ENCODE measurements at places on chromosomes 2 and 18.

- peak; percentile 86 for DNase-seq
Measured at GRCh38 chr2:9095690-9096089, 92.2 kb upstream of the MBOAT2 start.

GRCh38 chr2:205872716-205873115 lies 190.4 kb downstream of the NRP2 start:
- no peak for DNase-seq

- DNase-seq: no peak
Measured at GRCh38 chr18:63297687-63298399, 21.7 kb downstream of the BCL2 start.

GRCh38 chr2:239429473-239430350 lies 28.9 kb upstream of the HDAC4 start:
- no peak for DNase-seq

DNA sequence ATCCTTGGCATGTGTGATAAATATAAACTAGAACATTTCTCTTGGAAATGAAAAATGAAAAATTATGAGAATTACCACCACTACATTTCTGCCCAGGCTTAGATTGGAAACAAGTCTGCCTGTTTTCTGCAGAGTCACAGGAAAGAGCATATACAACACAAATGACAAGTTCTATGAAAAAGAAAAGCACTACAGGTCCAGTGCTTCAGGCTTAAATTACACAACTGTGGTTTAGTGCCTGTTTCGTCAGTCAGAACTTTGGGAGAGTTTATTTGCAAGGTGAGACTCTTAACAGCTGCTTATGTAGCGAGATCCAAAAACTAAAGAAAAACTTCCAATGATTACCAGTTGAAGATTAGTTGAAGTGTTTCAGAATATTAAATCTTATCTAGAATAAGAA lies 68.9 kb downstream of the RTN4 start:
- no peak for DNase-seq

DNA sequence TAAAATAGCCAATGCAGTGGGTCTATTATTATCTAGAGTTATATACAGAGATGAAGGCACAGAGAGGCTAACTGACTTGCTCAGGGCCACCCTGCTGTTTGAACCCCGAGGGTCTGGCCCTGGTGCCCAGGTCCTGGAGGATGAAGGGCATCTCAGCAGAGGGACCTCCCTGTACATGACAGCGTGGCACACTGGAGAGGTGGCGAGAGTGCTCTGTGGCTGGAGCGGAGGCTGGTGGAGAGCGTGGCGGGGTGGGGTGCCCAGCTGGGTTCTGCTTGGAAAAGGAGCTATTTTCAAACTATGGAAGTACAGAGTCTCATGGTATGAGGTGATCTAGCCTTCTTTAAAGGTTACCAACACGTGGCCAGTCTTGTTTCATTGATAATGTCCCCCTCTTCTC lies 35.8 kb downstream of the GREB1 start:
- peak; percentile 68 for DNase-seq

DNA sequence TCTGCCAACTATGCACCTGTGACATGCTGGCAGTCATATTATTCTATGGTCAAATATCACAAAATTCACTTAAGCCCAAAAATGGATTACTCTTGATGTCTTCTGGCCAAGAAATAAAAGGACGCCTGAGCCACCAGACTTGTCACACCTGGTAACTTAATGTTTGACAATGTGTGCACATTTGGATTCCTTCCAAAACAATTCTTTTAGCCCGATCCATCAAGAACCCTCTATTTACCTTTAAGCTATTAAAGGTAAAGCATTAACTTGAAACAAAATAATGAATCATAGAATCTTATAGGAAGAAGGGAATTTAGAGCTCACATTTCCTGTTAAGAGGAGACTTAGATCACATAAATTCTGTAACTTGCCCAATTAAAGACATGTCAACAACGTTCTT lies 46.5 kb upstream of the NFU1 start:
- no peak for DNase-seq

GRCh38 chr2:235690082-235690808 lies 196.4 kb downstream of the AGAP1 start:
- DNase-seq: no peak

DNA sequence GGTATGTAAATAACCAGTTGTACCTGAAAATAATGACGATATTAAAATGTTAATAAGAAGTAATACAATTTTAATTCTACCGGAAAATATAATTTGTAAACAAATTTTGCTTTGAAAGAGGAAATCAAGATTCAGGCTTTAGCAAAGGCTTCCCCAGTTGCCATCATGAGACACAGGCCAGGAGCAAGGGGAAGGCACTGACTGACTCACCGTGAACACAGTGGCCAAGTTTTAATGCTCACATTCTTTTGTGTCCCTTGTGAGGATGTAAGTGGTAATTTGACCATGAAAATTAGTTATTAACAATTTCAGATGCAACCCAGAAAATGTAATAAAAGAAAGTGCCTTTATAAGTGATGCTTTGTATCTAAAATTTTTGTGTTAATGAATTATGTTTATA lies 164.1 kb downstream of the GREB1L start:
- DNase-seq: no peak

DNA sequence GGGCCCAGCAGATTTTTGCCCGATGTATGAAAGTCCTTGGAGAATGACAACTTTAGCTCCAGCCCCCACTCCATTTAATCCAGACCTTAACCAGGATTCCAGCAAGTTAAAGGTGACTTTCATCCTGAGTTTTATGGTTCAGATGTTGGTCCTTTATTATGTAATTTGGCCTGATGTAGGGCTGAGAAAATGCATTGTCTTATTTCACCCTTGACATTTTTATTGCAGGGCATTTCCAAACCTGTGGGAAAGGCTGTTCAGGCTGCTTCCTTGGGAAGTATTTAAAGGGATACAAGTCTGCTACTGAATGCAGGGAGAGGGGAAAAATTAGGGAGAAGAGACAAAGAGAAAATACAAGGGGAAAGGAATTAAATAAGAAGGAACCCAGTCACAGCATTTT lies 48.8 kb downstream of the ASB1 start:
- no peak for DNase-seq

- DNase-seq: no peak
Measured at GRCh38 chr2:50991602-50992001, 40.3 kb downstream of the NRXN1 start.

- no peak for DNase-seq
Measured at GRCh38 chr2:187129868-187130267, 280.9 kb upstream of the ZSWIM2 start.

DNA sequence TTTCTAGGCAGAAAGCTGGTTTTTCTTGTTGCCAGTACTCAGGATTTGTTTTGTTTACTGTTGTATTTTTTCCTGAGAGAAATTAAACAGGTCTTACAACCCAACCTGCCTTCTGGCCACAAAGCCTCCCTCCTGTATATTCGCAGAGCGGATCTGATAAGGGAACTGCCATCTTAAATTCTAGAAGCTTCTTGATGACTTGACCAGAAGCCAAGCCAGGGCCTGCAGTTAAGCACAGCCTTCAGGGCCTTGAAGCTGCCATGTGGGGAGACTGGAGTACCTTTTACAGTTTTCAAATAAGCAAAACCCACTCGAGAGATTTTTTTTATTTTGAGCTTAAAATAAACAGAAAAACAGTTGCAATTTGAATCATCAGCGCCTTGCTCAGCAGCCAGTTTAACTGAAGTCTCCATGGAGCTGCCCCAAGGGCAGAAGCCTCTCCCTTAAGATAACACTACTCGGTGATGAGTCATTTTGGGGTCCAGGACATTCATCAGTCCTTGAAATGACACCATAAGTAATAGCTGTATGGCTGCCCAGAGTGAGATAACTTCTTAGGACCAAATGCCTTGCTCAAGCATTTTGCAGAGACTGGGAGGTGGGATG lies 51.5 kb upstream of the PHLPP1 start:
- no peak for DNase-seq

GRCh38 chr2:199862788-199863187 lies 11.8 kb upstream of the FTCDNL1 start:
- no peak for DNase-seq

GRCh38 chr2:235934059-235934773 lies 234.0 kb downstream of the GBX2 start:
- no peak for DNase-seq

- no peak for DNase-seq
Measured at GRCh38 chr2:182904844-182905243, 38.4 kb upstream of the FRZB start.

- no peak for DNase-seq
Measured at GRCh38 chr2:113791697-113792590, 35.5 kb upstream of the SLC35F5 start.

GRCh38 chr2:60453301-60453700 lies 100.2 kb downstream of the BCL11A start:
- DNase-seq: no peak

DNA sequence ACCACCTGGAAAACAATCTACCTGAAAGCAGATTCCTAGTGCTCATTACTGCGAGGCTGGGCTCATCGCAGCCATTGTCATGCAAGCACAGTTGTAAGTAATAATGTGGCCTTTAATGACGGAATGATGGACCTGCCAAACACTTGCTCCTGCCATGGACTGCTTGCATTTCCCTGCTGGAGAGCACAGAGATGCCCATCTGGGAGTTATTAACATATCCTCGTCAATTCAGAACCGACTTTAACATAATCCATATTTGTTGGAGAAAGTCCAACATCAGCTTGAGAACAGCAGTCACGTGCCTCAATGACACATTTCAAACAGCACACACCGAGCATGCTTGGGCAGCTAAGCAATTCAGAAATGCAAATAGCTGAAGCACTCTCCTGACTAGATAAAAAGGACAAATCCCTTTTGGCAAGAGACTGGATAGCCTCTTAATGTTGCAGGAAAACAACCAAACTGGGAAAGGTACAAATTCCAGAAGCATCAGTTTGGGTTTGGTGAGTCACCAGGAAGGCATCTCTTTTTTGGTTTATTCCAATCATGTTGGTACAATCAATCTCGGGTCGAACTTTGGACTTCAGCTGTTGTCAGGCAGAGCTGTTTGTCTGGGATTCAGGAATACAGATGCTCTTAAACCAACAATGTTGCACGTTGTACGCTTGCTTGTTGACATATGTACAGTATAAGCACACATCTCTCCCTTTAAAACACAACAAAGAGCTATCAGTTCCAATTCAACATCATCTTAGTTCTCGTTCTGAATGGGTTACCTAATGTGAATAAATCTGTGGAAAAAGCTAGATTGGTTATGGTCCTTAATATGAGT lies 395.8 kb downstream of the LNPK start:
- no peak for DNase-seq

- DNase-seq: no peak
Measured at GRCh38 chr18:74625157-74625556, 27.5 kb downstream of the ZNF407 start.

GRCh38 chr2:197813093-197813787 lies 8.8 kb downstream of the PLCL1 start:
- DNase-seq: no peak

GRCh38 chr2:5507367-5507766 lies 184.8 kb upstream of the SOX11 start:
- DNase-seq: no peak

DNA sequence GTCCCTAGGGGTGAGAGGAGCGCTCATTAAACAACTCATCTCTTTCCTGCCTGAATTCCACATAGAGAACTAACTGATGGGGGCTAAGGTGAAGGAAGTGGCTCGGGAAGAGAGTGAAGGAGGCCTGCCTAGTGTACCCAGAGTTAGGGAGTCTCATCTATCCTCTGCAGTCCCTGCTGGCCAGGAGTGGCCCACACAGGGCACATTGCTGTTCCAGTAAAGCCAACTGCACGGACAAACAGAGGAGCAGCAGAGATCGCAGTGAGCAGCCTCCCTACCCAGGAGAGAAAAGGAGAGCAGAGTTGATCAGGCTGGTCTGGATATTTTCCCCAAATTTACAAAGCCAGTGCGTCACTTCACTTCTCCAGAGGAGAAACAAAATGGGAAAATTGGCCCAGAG lies 16.9 kb upstream of the FN1 start:
- no peak for DNase-seq

- no peak for DNase-seq
Measured at GRCh38 chr2:61887717-61888266, 664 bp downstream of the CCT4 start.

- no peak for DNase-seq
Measured at GRCh38 chr2:75522543-75523312, 38.0 kb downstream of the EVA1A start.

- no peak for DNase-seq
Measured at GRCh38 chr2:43318791-43319190, 92.4 kb upstream of the ZFP36L2 start.

- DNase-seq: no peak
Measured at GRCh38 chr2:164717000-164717803, 95.9 kb upstream of the GRB14 start.
